Ovary (tissue), 10 donors: ENCODE measurements at places on chromosomes 3 and 15. TPM values are rescaled to one million over a fixed set of nuclear protein-coding genes. Genes with fewer than 3 reads are reported as not detected.

DNA sequence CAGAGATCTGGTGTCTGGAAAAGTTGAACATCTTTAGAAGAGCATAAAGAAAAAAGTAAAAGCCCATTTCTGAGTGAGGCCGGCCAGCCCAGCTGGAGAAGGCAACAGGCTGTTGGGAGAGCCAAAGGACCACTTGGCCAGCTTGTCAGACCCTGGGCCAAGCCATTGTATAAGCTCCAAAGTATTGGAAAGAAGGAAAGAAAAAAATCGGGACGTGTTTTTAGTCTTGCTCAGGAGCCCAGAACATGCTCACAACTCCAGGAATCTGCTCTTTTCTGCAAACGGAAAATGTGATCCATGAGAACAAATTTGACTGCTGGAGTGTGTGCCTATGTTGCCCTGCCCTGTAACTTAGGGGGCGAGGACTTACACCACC is 10.4 kb upstream of the CLPX start:
- no peaks in the 10 kb centered on the region for H3K27me3 ChIP-seq
- no peaks in the 10 kb centered on the region for H3K4me1 ChIP-seq
- no peaks in the 10 kb centered on the region for H3K36me3 ChIP-seq

The TEX9 gene
- 12.5 TPM for total RNA-seq

GRCh38 chr15:95932676-95933075 is 397.8 kb upstream of the NR2F2 start:
- H3K36me3 ChIP-seq = no peaks in the 10 kb centered on the region
- DNase-seq = no peak
- peak overlapping the region; percentile 68 for H3K27ac ChIP-seq
- no peaks in the 10 kb centered on the region for H3K27me3 ChIP-seq

DNA sequence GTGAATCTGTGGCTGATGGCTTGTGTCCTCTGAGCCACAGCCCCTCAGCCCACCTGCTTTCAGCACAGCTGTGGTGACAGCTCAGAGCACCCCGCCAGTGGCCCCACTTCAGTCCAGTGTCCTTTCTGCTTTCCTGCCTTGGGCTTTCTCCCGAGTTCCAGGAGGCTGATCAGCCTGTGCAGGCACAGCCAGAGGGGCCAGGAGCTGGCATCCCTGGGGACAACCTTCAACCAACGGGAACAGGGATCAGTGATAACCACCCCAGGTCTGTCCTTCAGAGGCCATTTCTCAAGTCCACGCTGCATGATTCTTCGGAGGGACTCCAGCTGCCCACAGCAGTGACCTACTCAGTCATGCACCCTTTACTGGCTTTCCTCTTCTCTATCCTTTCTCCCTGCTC is 166.6 kb downstream of the RAB11A start:
- H3K27ac ChIP-seq = no peak overlapping the region
- H3K4me3 ChIP-seq = no peak overlapping the region
- no peaks in the 10 kb centered on the region for H3K27me3 ChIP-seq
- H3K36me3 ChIP-seq = no peaks in the 10 kb centered on the region

The TM4SF1 gene
- total RNA-seq = 61.0 TPM

- H3K36me3 ChIP-seq = no peaks in the 10 kb centered on the region
- peaks cover 10% of the 10 kb centered on the region for H3K4me1 ChIP-seq
- no peaks in the 10 kb centered on the region for H3K27me3 ChIP-seq
- H3K27ac ChIP-seq = no peak overlapping the region
These were observed 68.5 kb downstream of the WWTR1 start for GRCh38 chr3:149589332-149589731.

DNA sequence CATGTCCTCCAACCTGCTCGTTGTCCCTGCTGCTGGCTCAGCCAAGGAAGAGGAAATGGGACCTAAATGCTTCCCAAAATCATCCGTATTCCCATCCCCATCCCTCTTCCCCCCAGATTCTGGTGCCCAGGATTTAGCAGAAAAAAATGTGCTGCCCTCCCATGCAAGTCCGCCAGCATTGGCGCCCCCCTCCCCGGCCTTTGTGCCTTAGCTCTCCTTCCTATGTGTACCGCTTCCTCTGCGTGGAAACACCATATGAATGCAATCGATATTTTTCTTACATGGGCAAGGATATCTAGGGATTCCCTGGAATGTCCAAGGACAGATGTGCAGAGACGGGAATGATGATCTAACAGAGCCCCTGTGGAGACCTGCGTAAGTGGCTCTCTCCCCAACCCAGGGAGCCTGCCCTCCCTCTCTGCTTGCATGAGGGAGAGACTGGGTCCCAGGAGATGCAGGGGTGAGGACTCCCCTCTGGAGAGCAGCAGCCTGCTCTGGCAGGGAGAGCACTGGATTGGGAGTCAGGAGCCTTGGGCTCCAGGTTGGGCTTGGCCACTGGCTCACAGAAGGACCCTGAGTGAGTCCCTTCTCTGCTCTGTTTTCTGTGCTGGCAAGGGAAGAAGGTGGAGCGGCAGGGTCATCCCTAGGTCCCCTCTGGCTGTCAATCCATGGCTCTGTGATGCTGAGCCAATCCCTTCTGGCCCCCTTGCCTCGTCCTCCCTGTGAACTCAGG is 227.2 kb downstream of the XXYLT1 start:
- H3K4me1 ChIP-seq = no peaks in the 10 kb centered on the region
- no peaks in the 10 kb centered on the region for H3K27me3 ChIP-seq
- no peaks in the 10 kb centered on the region for H3K36me3 ChIP-seq
- H3K4me3 ChIP-seq = no peak overlapping the region
- no peak for DNase-seq

DNA sequence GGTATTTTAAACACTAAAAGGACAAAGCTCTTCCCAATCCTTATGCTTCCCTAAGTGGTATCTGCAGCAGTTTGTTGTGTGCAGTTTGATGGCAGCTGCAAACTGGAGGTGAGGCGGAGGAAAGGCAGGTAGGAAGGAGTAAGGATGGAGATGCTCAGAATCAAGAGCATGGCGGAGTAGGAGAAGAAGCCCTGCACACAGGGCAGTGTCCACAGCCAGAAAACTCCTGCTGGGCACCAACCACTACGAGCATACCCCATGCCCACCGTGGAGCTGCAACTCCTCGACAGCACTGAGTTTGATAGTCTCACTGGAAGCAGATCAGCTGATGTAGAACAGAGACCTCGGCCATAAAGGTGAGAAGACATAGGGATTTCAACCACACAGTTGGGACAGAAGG is 30.3 kb upstream of the ESYT3 start:
- peaks cover 4% of the 10 kb centered on the region for H3K4me1 ChIP-seq
- H3K4me3 ChIP-seq = no peak overlapping the region
- no peaks in the 10 kb centered on the region for H3K36me3 ChIP-seq

GRCh38 chr3:37224879-37225278 is 50.5 kb upstream of the LRRFIP2 start:
- no peaks in the 10 kb centered on the region for H3K4me1 ChIP-seq
- no peak overlapping the region for H3K27ac ChIP-seq
- H3K4me3 ChIP-seq = no peak overlapping the region
- no peaks in the 10 kb centered on the region for H3K27me3 ChIP-seq
- no peaks in the 10 kb centered on the region for H3K36me3 ChIP-seq

DNA sequence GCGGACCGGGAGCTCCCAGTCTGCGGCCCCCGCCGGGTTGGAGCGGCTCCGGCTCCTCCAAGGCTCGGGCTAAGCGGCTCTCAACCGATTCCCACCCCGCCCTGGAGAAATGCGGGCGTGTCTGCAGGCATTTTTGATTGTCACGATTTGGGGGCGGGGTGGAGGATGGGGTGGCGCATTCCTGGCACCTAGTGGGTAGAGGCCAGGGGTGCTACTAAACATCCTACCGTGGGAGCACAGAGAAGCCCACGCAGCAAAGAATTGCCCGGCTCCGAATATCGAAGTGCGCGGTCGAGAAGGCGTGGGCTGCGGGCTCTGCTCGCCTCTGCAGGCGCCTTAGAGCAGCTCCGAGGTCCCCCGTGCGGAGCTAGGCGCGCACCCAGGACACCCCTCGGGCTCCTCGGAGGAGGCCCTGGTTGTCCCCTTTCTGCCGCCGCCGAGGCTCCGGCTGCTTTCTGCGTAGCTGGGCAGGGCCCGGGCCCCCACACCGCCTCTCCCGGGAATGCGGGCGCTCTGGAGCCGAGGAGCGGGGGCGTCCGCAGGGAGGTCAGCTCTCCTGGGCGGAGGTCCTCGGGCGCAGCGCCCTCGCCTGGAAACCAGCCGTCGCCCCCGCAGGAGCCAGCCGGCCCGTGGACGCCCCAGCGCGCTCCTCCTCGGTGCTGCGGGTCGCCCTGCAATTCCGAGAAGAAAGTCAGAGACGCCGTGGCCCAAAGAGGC is 16.5 kb upstream of the LAMP3 start:
- no peaks in the 10 kb centered on the region for H3K27me3 ChIP-seq
- no peak overlapping the region for H3K27ac ChIP-seq
- peak; percentile 35 for DNase-seq
- H3K36me3 ChIP-seq = no peaks in the 10 kb centered on the region
- no peaks in the 10 kb centered on the region for H3K4me1 ChIP-seq
- peak overlapping the region; percentile 39 for H3K4me3 ChIP-seq
